Activated naive CD8-positive, alpha-beta T cell treated with anti-CD3 and anti-CD28 coated beads, Interleukin-2, amount 50 U/mL, for 24 hours (primary cell): ENCODE measurements at places on chromosomes 2 and 18.

GRCh38 chr2:95007822-95008221 is 17.7 kb upstream of the MAL start:
- no peak for DNase-seq

DNA sequence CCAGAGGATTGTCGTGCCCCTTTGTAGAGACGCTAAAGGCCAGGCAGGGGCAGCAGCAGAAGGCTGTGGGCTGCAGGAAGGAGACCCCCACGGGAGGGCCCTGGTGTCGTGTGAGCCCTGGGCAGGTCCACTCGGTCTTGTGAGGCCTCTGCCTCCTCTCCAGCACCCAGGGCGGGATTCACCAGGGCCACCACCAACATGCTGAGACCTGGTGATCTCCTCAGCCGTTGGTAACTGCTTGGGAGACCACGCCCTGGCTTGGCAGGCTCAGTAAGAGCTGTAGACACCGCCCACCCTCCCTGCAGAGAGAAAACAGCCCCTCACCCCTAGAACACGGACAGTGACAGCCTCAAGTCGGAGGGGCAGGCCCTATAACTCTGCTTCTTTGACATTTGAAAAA is 21.1 kb downstream of the MBP start:
- DNase-seq: no peak

- DNase-seq: no peak
These were observed 31.0 kb downstream of the COL4A4 start for GRCh38 chr2:227132986-227133385.

DNA sequence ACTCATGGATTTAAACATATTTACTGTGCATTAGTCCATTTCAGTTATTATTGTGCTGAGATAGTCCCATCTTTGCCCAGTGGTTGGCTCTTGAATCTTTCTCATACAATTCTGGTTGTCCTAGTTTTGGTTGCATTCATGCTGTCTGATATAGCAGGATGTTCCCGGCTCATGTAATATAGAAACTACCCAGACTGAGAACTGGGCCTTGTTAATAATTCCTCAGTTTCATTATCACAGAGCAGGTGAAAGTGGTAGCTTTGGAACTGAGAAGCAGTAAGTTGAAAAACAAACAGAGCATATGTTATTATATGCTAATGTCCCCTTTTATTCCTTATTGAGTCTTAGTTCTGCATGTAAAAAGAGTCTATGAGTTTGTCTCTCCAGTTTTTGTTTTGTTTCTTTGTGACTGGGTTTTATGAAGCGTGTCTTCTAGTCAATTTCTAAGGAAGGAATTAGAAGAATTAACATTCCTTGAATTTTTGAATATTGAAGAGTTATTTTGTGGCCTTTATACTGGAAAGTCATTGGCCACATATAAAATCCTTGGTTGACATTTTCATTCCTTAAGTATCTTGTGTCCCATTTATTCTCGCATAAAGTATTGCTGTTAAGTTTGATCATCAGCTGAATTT is 43.3 kb downstream of the EIF5B start:
- no peak for DNase-seq

DNA sequence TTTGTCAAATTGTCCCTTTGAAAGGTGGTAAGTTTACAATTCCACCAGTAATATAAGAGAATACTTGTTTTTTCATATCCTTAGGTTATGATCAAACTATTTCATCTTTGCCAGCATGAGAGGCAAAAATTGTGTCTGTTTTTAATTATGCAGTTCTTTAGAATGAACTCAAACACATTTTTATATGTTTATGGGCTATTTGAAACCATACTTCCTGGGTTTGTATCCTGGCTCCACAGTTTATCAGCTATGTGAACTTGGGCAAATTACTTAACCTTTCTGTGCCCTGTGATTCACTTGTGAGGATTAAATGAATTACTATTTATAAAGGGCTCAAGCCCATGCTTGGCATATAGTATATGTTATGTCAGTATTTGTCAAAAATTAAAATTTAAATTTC is 109.4 kb downstream of the TANC1 start:
- DNase-seq: no peak

GRCh38 chr2:178449700-178450523 is 1.1 kb downstream of the PRKRA start:
- no peak for DNase-seq

- no peak for DNase-seq
These were observed 175.1 kb upstream of the PIEZO2 start for GRCh38 chr18:11324510-11324909.

DNA sequence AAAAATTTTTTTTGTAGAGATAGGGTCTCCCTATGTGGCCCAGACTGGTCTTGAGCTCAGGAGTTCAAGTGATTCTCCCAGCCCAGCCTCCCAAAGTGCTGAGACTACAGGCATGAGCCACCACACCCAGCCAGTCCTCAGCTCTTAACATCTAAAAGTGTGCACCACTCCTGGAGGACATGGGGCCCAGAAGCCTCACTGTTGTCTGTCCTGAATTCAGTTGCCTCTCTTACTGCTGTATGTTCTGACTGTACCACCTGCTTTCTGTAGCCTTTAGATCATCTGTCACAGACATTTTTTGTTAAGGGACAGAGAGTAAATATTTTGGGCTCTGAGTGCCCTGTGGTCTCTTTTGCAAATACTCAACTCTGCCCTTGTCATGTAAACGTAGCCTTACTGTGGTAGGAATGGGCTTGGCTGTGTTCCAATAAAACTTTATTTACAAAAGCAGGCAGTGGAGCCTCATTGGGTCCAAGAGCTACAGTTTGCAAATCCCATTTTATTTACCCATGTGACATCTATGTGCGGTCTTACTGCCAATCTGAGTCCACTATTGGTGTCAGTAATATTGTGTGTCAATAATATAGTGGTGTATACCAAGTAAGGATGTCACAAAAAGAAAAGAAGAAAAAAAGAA is 38.1 kb downstream of the TMEM37 start:
- no peak for DNase-seq
